ENCODE measurements at places on chromosomes 7 and 10.

DNA sequence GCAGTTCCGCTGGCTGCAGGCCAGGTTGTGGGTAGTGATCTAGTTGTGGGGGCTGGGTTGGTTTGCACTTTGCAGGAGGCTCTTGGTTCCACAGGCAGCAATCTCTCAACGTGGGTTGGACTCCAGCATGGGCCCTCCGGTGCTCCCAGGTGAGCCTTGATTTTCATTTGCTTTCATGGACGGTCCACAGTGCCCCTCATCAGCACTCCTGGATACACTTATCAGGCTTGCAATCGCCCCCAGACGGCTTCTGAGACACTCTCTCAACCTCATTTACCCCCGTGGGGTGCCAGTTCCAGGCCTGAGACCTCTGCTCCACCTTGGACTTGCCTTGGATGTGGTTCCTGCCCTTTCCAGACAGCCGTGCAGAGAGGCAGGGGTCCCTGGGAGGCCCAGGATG, 31.3 kb upstream of the ZNF273 start:
- DNase-seq: no peak

DNA sequence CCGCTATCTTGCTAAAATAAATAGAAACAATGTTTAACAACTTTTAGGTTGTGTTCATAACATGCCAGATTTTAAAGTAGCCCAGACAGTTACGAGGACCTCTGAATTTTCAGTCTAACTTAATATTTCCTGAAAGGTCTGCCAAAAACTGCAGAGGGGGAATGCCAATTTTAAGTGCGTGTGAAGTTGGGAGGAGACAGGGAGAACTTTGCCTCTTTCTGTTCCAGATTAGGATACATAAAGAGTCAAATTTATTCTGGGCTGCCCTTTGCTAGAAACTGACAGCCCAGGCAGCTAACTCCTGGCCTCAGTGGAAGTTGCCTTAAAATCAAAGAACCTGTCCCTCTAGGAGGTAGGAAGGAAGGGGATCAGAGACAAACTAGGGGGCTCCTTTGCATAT, 52.3 kb upstream of the PIP4K2A start:
- DNase-seq: no peak

- no peak for DNase-seq
These were observed 1177.4 kb downstream of the SORCS1 start for GRCh38 chr10:105986912-105987635.

GRCh38 chr7:90384433-90384832, 18.8 kb upstream of the CLDN12 start:
- DNase-seq: no peak

GRCh38 chr7:92889081-92889480, 52.7 kb upstream of the CDK6 start:
- no peak for DNase-seq

GRCh38 chr10:110563132-110563531, 4.4 kb upstream of the SMC3 start:
- DNase-seq: no peak

DNA sequence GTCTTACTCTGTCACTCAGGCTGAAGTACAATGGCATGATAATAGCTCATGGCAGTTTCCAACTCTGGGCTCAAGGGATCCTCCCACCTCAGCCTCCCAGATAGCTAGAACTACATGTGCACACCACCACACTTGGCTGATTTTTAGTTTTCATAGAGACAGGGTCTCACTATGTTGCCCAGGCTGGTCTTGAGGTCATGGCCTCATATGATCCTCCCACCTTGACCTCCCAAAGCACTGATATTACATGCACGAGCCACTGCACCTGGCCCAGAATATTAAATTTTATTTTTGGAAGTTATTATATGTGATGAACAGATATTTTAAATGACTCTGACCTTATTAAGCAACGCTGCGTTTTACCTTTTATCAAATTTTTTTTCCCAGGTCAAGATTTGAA, 94.4 kb downstream of the PODXL start:
- no peak for DNase-seq

DNA sequence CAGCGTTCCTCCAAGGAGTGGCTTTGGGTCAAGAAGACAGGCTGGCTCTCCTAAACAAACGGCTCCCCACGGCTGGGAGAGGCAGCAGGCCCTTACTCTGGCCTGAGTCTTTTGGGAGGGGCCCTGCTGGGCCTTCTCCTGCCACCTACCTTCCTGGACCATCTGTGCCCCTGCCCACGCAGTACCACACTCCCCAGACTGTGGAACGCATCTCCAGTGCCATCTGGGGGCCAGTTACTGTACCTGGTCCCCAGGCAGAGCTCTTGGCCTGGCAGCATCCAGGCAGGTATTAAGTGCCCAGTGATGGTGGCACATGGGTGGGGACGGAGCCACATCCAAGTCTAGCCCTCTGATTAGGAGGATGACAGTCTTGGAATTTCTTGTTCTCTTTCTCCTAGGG, 14.4 kb downstream of the ALKBH4 start:
- no peak for DNase-seq

GRCh38 chr7:104643587-104644217, 315.3 kb downstream of the LHFPL3 start:
- DNase-seq: no peak

GRCh38 chr10:46297406-46298204, 10.8 kb downstream of the ANTXRL start:
- DNase-seq: no peak

DNA sequence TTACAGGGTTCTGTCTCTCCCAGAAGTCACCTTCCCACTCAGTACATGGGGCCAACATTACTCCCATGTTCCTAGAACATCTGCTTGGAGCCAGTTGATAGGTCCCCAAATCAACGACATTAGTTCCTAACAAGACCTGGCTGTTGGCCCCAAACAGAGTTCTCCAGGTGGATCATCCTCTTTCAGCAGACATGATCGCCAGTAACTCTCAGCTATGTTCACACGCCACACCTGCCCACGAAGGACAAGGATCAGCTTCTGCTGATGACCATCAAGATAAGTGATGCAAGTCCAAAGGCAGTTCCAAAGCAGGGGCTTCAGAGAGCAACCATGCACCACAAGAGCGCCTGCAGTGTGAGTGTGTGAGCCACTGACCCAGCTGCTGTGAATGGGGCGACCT, 11.0 kb downstream of the ZNF777 start:
- DNase-seq: no peak

- DNase-seq: no peak
These were observed 473.5 kb downstream of the AUTS2 start for GRCh38 chr7:70071766-70072165.

- DNase-seq: no peak
These were observed 3.8 kb downstream of the NEURL1 start for GRCh38 chr10:103497161-103497915.

DNA sequence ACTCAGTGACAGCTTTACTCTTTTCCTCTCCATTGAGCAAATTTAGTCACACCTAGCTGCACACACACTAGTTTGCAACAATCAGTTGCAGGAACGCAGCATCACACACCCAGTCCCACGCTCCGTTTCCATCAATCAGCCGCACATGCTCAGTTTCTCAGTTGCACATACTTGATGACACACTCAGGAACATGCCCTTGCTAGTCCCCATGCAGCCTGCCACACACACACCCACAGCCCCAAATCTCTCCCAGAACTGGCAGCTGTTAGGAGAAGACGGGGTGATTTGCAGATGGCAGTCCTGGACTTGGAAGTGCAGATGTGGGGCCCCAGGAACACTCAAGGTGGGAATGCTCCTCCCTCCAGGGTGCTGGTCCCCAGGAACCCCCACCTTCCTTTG, 7.7 kb downstream of the LBX1 start:
- DNase-seq: no peak

DNA sequence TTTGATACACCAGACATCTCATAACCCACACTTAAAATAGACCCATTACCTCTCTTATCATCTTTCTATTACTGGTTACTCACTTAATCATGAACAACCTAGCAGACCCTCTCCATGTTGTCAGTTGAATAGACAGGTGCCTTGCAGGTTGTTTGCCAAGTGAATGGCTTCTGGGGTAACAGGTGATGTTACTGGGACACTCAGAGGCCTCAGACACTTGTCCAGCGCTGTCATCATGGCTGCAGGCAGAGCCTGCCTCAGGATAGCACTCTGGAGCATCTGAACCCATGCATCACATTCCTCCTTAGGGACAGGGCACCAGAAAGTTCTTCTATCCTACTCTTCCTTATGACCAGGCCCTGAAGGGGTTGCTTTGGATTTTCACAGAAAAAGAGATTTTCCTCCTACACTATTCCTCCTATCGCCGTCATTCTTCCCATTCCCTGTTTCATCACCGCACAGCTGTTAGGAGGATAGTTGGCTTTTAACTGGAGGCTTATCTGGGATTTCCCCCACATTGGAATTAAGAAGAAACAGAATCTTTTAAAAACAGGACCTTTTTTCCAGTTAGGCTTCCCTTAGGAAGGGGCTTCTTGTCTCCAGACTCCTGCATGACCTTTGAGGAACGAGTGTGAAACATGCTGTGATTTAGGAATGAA, 182.1 kb downstream of the VTI1A start:
- no peak for DNase-seq

GRCh38 chr10:48238826-48239520, 35.5 kb downstream of the FRMPD2 start:
- DNase-seq: no peak

DNA sequence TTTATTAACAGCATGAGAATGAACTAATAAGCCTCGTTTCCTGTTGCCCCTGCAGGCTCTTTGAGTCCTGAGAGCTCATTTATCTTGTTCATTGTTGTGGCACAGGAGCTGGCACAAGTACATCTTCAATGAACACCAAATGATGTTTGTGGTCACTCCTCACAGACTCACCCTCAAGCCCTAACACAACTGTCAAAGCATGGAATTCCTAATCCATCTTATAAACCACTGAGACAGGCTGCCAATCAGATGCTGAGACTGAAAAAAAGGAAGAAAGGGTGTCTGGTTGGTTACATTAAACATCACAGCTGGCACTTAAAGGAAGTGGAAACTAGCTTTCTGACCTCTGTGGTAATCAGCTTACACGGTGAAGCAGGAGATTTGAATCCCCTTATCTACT, 7.7 kb upstream of the CCDC172 start:
- DNase-seq: no peak

DNA sequence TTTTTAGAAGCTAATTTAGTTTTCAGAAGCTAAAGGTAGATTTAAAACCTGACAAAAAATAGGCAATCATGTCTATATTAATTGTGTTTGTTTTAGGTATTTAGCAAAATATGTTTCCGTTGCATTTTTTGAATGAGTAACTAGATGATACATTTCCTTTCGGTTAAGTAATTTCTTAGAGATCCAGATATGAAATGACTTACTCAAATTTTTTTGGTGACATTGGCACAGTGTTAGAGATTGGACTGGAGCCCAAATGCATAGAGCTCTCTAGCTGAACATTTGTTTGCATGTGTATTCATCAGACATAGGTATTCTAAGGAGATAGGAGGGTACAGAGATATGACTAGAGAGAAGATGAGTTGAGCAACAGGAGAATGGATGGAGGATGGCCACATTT, 1.9 kb downstream of the BUB3 start:
- DNase-seq: no peak

DNA sequence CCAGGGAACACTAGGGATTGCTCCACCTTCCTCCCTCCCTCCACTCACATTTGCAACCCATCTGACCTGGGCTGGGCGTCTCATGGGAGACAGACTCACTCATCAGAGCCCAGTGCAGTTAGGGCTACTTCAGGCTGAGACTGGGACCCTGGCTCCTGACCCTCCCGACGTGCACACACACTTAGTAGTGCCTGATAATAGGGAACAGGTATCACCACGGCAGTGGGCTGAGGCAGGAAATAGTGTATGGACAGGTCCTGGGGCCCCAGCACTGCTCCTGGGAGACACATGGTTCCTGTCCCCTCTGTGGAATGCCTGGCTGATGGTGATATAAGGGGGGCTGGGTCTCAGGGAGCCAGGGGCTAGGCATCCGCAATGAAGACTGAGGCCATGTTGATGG, 14.3 kb downstream of the AQP1 start:
- no peak for DNase-seq

All from stimulated activated CD4-positive, alpha-beta T cell treated with anti-CD3 and anti-CD28 coated beads, TNF-alpha, amount 100 ng/mL, for 48 hours (primary cell).